ENCODE measurements at places on chromosomes 2 and 18.

- DNase-seq = no peak
These were observed 86.0 kb upstream of the MAPK4 start for GRCh38 chr18:50473881-50474280.

GRCh38 chr18:64019922-64020756 is 50.3 kb downstream of the SERPINB8 start:
- DNase-seq = no peak

GRCh38 chr2:85550486-85550885 is 10.8 kb downstream of the GGCX start:
- no peak for DNase-seq

- DNase-seq = no peak
These were observed 15.4 kb upstream of the MLPH start for GRCh38 chr2:237471438-237472186.

DNA sequence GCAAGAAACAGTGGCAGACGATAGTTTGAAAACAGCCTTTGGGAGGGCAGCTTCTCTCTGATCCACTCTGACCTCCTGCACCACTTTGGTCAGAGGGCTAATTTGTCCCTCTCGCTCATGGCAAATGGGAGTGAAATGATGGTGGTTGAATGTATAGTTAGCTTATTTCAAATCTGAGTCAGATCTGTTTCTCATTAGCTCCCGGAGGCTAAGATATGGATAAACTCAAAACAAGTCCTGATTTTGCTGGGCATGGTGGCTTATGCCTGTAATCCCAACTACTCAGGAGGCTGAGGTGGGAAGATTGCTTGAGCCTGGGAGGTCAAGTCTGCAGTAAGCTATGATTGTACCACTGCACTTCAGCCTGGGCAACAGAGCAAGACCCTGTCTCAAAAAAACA is 145.0 kb downstream of the ALK start:
- no peak for DNase-seq

GRCh38 chr2:140424471-140424870 is 1644.3 kb upstream of the NXPH2 start:
- no peak for DNase-seq

DNA sequence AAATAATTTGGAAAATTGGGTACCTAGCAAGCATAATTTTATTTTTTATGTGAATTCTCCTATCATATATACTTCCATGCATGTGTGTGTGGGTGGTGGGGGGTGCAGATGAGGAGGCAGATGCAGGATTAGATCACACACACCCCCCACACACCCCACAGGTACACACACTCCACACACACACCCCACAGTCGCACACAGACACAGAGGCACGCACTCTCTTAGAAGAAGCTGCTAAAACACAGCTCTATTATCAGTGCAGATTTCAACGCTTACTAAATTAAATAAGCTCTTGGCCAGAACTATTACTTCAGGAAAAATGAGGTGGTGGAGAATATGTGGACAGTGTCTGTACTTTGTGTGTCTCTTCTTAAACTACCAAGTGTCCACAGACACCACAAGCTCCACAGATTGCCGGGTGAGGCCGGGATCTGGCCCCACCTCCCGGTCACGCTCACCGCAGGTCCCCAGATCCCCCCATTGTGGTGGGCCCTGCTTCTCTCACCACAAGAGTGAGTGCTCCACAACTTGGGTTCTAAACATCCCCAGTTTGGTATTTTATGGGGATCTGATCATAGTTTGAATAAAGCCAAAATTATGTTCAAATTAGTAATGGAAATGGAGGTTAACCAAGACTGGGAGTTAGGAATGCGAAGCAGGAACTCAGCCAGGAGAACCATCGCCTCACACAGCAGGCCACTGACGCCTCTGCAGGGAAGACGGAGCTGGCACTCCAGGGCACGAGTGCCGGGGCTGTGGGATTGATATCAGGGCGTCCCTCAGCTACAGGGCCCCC is 102.1 kb downstream of the PXDN start:
- no peak for DNase-seq

GRCh38 chr2:197011021-197011417 is 84.5 kb upstream of the PGAP1 start:
- DNase-seq = no peak

GRCh38 chr2:69209482-69209881 is 177.5 kb downstream of the GFPT1 start:
- DNase-seq = no peak

- DNase-seq = no peak
These were observed 7.6 kb downstream of the POU3F3 start for GRCh38 chr2:104861351-104862057.

- DNase-seq = no peak
These were observed 307.8 kb upstream of the SMIM21 start for GRCh38 chr18:75735291-75735690.

GRCh38 chr2:234808907-234809306 is 142.9 kb upstream of the SH3BP4 start:
- DNase-seq = no peak
